ENCODE measurements at places on chromosomes 4 and X. TPM values are rescaled to one million over a fixed set of nuclear protein-coding genes. Genes with fewer than 3 reads are reported as not detected.

- DNase-seq, result no peak
- no peak overlapping the region for H3K27ac ChIP-seq
- no peaks in the 10 kb centered on the region for H3K4me1 ChIP-seq
- H3K36me3 ChIP-seq, result no peaks in the 10 kb centered on the region
These were observed 42.6 kb downstream of the ADGRA3 start for GRCh38 chr4:22473268-22473667.

DNA sequence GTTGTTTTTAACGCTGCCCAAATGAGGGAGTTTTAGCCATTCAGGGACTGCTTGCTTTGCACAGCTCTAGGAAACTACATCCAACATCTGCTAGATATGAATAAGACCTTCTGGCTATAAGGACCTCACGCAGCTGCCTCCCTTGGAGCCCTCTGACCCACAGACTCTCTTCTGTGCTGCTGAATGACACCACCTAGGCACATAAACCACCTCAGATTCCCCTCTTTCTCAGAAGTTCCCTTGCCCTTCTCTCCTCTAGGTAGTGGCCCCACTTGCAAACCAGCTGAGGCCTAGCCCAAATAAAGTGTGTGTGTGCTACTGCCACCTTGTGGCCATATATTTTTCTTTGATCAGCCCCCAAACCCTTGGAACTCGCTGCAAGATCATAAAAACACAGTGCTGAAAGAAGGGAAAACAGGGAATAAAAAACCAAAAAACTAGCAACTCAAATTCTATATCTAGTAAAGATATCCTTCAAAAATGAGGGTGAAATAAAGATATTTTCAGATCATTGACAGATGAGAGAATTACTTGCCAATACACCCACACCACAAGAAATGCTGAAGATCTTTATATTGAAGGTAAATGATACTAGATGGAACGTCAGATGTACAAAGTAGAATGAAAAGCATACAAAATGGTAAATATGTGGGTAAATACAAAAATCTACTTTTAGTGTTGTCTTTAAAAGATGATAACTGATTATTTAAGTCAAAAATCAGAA lies 265.9 kb downstream of the ADAMTS3 start:
- H3K4me3 ChIP-seq, result no peak overlapping the region
- DNase-seq, result no peak
- H3K27ac ChIP-seq, result no peak overlapping the region
- H3K4me1 ChIP-seq, result no peaks in the 10 kb centered on the region

DNA sequence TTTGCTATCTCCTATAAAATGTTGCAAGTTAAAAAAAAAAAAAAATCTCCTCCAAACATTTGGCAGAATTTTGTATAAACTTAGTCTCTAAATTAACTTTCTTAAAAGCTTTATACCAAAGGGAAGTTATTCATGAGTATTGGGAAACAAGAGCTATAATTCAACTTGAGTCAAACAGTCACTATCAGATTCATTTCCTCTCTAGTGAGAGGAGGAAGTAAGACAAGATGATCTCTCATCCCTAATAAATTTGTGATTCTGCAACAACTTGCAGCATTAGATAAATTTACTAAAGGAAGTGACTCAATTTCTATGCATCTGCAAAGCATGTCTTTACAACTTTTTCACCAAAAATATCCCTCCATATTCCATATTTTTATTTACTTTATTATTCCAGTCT lies 135.4 kb upstream of the GNPDA2 start:
- no peaks in the 10 kb centered on the region for H3K27me3 ChIP-seq
- no peaks in the 10 kb centered on the region for H3K36me3 ChIP-seq
- no peak overlapping the region for H3K4me3 ChIP-seq
- no peaks in the 10 kb centered on the region for H3K4me1 ChIP-seq

The ESX1 gene
- not detected for total RNA-seq

The MCF2 gene
- total RNA-seq, result 0.18 TPM

- no peaks in the 10 kb centered on the region for H3K27me3 ChIP-seq
- no peak for DNase-seq
- no peaks in the 10 kb centered on the region for H3K36me3 ChIP-seq
- H3K4me3 ChIP-seq, result no peak overlapping the region
These were observed 49.5 kb downstream of the SEPSECS start for GRCh38 chr4:25110527-25111329.

DNA sequence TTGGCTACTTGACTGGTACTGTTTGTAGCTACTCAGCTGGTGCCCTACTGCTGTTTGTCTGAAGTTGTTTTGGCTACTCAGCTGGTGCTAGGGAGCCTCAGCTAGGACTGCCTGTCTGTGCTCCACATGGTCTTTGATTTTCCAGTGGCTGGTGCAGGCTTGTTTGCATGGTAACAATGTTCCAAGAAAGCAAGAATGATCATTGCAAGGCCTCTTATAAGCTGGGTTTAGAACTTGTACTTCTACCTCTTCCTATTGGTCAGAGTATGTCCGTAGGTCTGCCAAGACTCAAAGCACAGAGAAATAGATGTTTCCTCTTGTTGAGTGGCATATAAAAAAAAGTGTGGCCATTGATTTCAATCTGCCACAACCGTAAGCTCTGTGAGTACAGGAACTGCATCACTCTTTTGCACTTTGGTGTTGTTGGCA lies 17.6 kb downstream of the NFKB1 start:
- no peaks in the 10 kb centered on the region for H3K36me3 ChIP-seq
- peaks cover 52% of the 10 kb centered on the region for H3K4me1 ChIP-seq

The PLP1 gene
- total RNA-seq, result 0.08 TPM

The ARR3 gene
- total RNA-seq, result not detected

The TCEAL6 gene
- total RNA-seq, result not detected

GRCh38 chr4:103073792-103074438 lies 2.6 kb downstream of the SLC9B2 start:
- peaks cover 4% of the 10 kb centered on the region for H3K4me1 ChIP-seq
- DNase-seq, result no peak
- no peaks in the 10 kb centered on the region for H3K36me3 ChIP-seq
- no peak overlapping the region for H3K4me3 ChIP-seq
- no peak overlapping the region for H3K27ac ChIP-seq

DNA sequence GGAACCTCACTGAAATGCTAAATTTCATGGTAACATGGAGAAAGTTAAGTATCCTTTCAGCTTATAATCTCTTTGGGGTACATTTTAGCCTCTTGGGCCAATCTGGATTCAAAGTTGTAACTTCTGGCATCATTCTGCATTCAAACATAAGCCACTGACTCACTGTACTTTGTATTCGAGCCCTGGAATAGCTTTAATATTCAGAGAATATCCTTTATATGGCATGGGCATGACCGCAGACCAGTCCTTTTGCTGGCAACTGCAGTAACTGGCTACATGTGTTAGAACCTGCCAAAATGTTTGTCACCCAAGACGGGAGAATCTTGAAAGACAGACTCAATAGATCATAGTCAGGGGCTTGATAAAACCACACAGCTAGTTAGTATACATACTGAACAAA lies 3.3 kb downstream of the GASK1B start:
- no peaks in the 10 kb centered on the region for H3K36me3 ChIP-seq
- peak overlapping the region; percentile 25 for H3K4me3 ChIP-seq
- H3K4me1 ChIP-seq, result peaks cover 44% of the 10 kb centered on the region
- H3K27me3 ChIP-seq, result no peaks in the 10 kb centered on the region

The CLTRN gene
- total RNA-seq, result 0.39 TPM

GRCh38 chrX:64198036-64198435 lies 7.5 kb downstream of the AMER1 start:
- DNase-seq, result no peak
- H3K36me3 ChIP-seq, result no peaks in the 10 kb centered on the region
- no peak overlapping the region for H3K4me3 ChIP-seq
- H3K4me1 ChIP-seq, result no peaks in the 10 kb centered on the region
- H3K27ac ChIP-seq, result no peak overlapping the region
- H3K27me3 ChIP-seq, result no peaks in the 10 kb centered on the region

The REPS2 gene
- 19.5 TPM for total RNA-seq

- H3K4me1 ChIP-seq, result no peaks in the 10 kb centered on the region
- H3K4me3 ChIP-seq, result no peak overlapping the region
- H3K27ac ChIP-seq, result no peak overlapping the region
These were observed 24.2 kb downstream of the SUV39H1 start for GRCh38 chrX:48720577-48721250.

All from left lung (tissue), 14 donors.